ENCODE measurements at places on chromosomes 2 and 18. TPM values are rescaled to one million over a fixed set of nuclear protein-coding genes. Genes with fewer than 3 reads are reported as not detected.

Gene CD207
- total RNA-seq, result not detected

Gene TMEM198
- 0.55 TPM for total RNA-seq

Gene PRPF40A
- total RNA-seq, result 73.5 TPM

Gene ABI2
- 61.8 TPM for total RNA-seq

Gene CCDC74B
- total RNA-seq, result 6.1 TPM

Gene TANK
- total RNA-seq, result 45.9 TPM

Gene GYPC
- total RNA-seq, result not detected

Gene KCNG2
- total RNA-seq, result not detected

Gene EVX2
- total RNA-seq, result not detected

Gene CLIP4
- total RNA-seq, result 21.4 TPM

Gene ZNF521
- not detected for total RNA-seq

Gene IL18R1
- 0.72 TPM for total RNA-seq

Gene RSAD2
- 0.13 TPM for total RNA-seq

Gene DSC3
- total RNA-seq, result 1.2 TPM

All from A549 treated with GW870086 at 1 μM for 4 hours (cell line).